ENCODE measurements at places on chromosomes 2 and 18.

- no peak for DNase-seq
Observed at GRCh38 chr18:35661483-35662146, 80.1 kb downstream of the GALNT1 start.

DNA sequence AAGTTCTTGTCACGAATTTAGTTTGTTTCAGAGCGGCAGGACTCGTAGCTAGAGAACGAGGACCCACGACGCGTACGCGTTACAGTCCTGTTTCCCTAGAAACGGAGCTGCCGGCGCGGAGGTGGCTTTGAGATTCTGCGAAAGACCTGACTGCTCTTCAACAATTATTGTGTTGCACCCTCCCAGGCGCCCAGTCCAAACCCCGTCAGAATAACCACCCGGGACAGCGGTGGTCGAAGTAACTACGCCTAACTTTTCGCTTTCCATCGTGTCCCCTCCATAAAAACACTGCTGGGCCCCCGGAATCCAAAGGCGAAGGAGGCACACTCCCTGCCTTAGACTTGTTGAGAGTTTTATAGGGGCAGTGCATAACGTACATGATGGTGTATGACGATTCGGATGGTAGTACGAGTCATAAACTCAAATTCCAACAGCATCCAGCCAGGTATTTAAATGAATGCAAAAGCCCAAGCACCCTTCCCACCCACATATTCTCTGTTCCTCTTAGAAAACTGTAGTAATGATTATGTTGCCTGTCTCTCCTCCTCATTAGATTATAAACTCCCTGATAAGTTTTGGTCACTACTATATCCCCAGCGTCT lies 651 bp upstream of the STAM2 start:
- DNase-seq, result no peak

DNA sequence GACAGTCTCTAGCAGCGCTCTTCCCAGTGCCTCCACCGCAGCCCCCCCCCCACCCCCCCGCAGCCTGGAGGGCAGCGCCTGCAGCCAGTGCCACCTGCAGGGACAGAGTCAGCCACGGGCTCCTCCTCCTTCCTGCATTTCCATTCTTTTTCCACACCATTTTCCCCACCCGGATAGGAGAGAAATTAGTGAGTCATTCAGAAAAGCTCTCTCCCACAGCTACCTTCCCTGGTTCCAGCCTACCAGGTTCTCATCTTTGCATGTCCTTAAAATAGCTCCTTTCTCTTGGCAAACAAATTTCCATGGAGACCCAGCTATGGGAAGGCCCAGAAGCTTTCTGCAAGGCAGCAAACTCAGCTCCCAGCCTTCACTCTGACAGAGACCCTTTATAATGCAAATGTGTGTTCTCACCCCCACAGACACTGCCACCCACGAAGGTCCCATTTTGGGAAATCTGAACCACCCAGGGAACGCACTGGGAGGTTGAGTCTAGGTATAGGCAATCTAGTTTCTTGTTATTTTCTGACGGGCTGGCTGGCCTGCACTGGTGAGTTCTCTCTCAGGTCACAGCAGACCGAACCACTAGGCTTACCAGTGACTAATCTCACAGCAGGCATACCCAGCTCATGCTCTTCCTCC lies 41.8 kb upstream of the ATG16L1 start:
- no peak for DNase-seq

GRCh38 chr2:24783641-24784040 lies 9.6 kb downstream of the PTRHD1 start:
- DNase-seq, result no peak

Data from activated CD4-positive, alpha-beta T cell treated with anti-CD3 and anti-CD28 coated beads, Interleukin-2, amount 50 U/mL, for 24 hours (primary cell).